ENCODE measurements at places on chromosomes 2 and 18. TPM values are rescaled to one million over a fixed set of nuclear protein-coding genes. Genes with fewer than 3 reads are reported as not detected.
A peak's percentile ranks its signal among the peaks of the same experiment; 100 is the strongest.

The CFAP221 gene
- total RNA-seq = 0.38 TPM

DNA sequence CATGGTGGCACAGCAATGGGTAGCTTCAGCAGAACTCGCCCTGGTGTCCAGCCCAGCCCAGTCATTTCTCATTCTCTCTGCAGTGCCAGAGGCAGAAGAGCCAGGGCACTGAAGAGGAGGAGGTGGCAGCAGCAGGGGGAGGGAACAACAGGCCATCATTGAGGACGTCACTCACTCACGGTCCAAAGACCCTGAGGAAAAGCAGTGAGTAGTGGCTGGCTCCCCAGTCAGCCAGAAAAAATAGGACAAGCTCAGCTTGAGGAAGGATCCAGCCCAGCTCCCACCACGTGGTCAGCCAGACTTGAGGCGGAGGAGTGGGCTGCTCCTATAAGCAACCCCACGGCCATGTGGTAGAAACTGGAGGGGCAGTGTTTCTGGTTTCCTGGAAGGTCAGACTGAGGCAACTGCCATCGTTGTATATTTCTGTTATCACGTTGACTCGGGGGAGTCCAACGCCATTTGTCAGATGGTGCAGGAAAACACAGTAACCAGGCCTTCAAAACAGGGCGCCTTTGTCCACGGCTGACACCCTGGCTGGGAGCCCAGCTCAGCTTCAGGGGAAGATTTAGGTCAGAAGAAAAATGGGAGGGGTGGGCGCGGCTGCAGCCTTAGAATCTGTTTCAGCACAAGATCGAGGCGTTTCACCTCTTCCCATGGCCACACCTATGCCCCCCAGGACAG lies 19.0 kb upstream of the TMEM247 start:
- H3K4me3 ChIP-seq = no peak overlapping the region
- no peak for DNase-seq
- H3K27ac ChIP-seq = peak overlapping the region; percentile 64
- no peaks in the 10 kb centered on the region for H3K36me3 ChIP-seq
- H3K4me1 ChIP-seq = peaks cover 11% of the 10 kb centered on the region
- H3K27me3 ChIP-seq = no peaks in the 10 kb centered on the region

The POTEI gene
- total RNA-seq = not detected

- no peak overlapping the region for H3K27ac ChIP-seq
- no peaks in the 10 kb centered on the region for H3K4me1 ChIP-seq
- H3K27me3 ChIP-seq = no peaks in the 10 kb centered on the region
- no peaks in the 10 kb centered on the region for H3K36me3 ChIP-seq
- no peak for DNase-seq
These were observed 107.3 kb upstream of the HS6ST1 start for GRCh38 chr2:128425731-128426620.

The GULP1 gene
- total RNA-seq = 23.0 TPM

- peak overlapping the region; percentile 32 for H3K27ac ChIP-seq
- H3K27me3 ChIP-seq = no peaks in the 10 kb centered on the region
- no peak overlapping the region for H3K4me3 ChIP-seq
- H3K36me3 ChIP-seq = no peaks in the 10 kb centered on the region
- no peak for DNase-seq
These were observed 71.5 kb upstream of the DSG1 start for GRCh38 chr18:31246460-31246859.
